Activated CD4-positive, alpha-beta T cell treated with anti-CD3 and anti-CD28 coated beads for 24 hours (primary cell): ENCODE measurements at places on chromosomes 12 and 14.

- DNase-seq = no peak
These were observed 49.3 kb downstream of the FOXN3 start for GRCh38 chr14:89367779-89368120.

DNA sequence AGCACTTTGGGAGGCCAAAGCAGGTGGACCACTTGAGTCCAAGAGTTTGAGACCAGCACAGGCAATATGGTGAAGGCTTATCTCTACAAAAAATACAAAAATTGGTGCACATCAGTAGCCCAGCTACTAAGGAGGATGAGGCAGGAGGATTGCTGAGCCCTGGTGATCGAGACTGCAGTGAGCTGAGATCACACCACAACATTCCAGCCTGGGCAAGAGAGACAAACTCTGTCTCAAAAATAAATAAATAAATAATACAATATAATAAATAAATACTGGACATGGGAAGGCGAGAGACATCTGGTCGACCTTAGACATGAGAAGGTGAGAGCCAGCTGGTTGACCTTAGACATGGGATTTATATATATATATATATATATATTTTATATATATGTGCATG is 119.8 kb upstream of the SLC38A4 start:
- DNase-seq = no peak

DNA sequence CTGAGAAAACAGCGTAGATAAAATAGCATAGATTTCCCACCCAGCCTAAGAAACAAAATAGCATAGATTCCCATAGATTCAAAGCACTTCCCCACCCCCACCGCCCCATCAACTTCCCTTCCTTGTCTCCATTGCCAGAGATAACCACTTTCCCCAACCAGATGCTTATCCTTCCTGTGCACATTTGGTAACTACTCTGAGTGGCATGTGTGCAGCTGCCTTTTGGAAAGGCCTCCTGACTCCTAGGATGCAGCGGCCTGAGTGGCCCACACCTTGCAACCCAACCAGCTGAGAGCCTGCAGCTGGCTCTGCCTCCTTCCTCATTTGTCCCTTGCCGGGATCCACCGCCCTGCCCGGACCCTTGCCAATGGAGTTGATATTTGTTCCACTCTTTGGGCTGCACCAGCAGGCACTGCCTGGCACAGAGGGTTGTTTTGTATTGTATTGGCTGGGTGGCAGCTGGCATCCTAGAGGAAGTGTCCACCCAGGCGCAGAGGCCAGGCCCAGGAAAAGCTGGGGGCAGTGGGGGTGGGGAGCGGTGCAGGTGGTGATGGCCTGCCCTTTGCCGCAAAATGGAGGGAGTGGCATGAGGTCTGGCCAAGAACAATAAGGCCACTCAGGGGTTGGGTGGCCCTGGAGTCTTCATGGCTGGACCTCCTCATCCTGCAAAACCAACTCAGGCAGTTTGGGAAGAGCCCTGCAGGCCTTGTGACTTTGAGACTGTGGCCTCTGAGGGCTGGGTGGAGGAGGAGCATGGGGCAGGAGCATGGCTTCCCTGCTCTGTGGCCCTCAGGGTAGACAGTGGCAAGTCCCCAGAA is 4.9 kb downstream of the SLC48A1 start:
- no peak for DNase-seq

DNA sequence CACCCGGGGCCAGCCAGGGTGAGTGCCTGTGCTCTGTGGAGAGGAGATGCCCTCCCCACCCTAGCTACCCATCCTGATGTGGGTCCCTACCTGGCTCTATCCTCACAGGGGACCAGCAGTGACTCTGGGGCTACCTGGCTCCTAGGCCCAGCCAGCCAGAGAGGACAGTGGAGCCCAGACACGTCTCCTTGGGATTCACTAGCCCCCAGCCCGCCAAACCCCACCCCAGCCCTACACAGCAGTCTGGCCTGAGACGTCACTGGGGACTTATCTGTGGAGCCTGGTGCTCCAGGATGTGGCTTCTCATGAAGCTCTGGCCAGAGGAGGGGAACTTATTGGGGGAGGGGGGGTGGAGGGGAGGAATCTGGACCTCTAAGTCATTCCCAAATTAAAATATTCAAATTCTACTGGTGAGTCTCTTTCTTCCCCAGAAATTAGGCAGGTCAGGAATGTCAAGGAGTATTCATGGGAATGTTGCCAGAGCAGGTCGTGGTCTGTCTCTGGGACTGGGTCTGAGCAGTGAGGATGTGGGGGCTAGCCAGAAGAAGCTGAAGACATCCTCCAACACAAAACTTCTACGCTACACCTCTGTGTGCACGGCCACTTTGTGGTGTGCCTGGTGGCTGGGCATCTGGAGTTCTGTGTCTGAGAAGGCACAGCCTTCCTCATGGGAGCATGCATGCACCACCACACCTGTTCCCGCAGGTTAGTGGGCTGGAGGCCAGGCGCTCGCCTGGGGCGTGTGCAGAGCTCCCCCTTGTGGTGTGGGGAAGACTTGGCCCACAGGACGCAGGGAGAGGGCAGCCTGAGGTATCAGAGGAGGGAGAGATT is 2.7 kb downstream of the CMTM5 start:
- peak; percentile 49 for DNase-seq

- DNase-seq = no peak
These were observed 16.0 kb upstream of the ENDOU start for GRCh38 chr12:47741340-47741703.

GRCh38 chr14:96649327-96649601 is 147.1 kb downstream of the PAPOLA start:
- DNase-seq = no peak

- no peak for DNase-seq
These were observed 30.4 kb upstream of the FKBP4 start for GRCh38 chr12:2764398-2764797.

DNA sequence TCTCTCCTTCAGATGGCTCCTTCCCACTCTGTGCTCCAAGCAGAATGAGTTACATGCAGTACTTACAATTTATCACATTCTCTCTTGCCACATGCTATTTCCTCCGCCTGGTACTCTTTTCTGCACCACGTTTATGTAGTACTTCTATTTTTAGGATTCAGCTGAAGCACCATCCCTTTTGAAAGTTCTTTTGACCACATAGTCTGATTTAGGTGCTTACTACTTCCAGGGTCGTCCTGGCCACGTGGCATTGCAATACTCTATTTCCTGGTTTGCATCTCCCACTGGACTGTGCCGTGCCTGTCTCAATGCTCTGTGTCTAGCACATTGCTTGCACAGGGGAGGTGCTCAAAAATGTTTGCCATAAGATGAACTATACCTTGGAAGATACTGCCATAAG is 16.3 kb upstream of the TBC1D30 start:
- DNase-seq = no peak

- no peak for DNase-seq
These were observed 9.0 kb downstream of the CHPT1 start for GRCh38 chr12:101706403-101706802.

- DNase-seq = no peak
These were observed 64.8 kb upstream of the TMEM260 start for GRCh38 chr14:56514663-56515371.

GRCh38 chr12:5094551-5094950 is 50.9 kb downstream of the KCNA5 start:
- DNase-seq = no peak

DNA sequence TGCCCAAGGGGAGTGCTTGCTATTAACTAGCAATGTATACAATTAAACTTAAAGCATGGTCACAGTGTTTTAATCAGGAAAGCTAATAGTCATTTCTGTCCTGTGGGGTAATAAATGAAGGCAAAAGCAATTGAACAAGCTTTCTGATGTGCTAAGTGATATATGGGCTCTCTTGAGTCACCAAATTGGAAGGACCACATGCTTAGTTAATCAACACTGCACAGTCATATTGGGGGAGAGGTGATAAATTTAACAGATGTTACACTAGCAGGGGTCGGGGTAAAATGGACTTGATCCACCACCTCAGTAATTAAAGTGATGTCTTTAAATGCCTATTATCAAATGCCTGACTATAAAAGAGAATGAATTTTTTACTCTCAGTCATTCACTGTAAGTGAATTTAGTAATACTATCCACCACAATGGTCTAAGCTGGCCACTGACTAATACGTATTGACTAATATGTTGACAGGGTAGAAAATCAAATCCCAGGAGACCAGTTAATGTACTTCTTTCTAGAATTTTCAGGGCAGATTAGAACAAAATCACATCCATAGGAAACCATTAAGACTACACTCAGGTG is 736.3 kb downstream of the RPS29 start:
- DNase-seq = no peak

DNA sequence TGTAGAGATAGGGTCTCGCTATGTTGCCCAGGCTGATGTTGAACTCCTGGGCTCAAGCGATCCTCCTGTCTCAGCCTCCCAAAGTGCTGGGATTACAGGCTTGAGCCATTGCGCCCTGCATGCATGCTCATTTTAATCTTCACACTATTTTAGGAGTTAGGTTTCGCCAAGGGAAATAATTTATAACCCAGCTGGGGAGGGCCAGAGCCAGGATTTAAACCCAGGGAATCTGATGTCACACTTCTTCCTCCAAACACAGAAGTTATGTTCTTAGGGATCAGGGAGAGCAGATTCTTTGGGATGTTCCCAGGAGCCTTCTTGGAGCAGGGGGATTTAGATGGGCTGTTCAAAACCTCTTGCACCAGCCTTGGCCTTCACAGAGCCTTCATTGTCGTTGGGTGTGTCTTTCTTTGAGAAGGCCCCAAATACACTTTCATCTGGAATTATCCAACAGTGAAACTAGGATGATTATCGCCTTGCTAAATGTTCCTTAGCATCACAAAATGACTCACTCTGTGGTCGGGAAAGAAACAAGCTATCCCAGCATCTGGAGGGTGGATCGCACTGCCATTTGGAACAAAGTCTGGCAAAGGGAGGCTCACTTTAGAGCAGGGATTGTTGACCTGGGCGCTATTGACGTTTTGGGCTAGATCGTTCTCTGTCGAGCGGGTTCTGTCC is 8.2 kb upstream of the PPP1CC start:
- DNase-seq = no peak

DNA sequence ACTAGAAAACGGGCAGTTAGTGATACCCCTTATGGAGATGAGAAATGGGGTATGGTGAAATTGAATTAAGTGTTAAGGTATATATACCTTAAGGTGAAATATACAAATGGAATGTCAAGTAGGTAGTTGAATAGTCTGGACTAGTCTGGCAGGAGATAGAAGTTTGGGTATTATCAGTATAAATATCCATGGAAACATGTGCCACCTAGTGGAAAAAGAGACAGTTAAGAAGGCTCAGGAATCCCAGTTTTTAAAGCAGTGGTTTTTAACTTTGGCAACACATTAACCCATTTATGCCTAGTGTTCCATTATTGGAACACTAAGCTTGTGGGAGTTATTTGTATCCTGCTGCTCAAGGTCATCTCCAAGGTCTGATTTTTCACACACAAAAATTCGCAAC is 38.6 kb upstream of the TPH2 start:
- no peak for DNase-seq

DNA sequence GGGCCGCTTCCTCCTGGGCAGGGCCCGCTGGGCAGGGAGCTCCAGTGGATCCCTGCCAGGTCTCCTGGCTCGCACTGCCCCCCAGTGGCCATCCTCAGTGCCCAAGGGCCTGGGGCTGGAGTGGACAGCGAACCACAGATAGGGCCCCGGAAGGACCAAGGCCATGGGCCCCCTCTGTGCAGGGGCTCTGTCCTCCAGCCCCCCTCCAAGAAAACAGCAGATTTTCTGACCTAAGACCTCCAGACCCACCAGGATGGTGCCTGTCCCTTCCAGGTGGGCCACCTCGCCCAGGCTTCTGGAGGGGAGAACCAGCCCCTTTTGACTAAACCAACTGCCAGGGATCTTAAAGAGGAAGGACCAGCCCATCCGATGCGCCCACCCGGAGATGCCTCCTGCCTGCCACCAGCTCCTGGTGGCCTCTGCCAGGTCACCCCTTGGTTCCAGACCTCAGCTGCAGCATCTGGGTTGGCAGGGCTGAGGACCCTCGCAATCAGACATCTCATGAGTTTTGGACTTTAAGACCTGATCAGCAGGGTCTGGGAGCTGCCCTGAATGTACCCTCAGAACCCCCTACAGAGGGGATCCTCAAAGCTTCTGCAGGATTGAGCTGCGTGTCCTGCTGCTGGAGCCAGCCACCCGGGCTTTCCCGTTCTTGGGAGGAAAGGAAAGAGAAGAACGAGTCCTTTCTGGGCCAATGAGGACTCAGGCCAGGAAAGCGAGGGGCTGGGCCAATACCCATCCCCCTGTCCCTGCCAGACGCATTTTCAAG is 325.8 kb upstream of the DIO3 start:
- peak; percentile 27 for DNase-seq

- no peak for DNase-seq
These were observed 3.0 kb downstream of the TRMT5 start for GRCh38 chr14:60977847-60978246.

- no peak for DNase-seq
These were observed 13.8 kb downstream of the KITLG start for GRCh38 chr12:88566430-88566829.

DNA sequence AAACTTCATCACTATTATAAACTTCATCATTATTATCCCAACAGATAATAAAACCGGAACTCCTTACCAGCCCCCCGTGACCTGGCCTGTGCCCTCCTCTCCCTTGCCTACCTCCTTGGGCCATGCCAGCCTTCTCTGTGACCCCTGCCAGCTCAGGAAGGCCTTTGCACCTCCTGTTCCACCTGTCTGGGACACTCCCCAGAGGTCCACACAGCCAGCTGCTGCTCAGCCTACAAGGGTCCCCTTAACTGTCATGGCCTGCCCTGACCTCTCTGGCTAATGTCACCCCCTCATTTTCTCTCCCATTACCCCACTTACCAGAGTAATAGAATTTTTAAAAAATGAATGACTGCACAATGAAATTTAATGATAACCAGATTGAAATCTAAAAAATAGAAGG is 121.0 kb downstream of the NCOR2 start:
- DNase-seq = no peak

GRCh38 chr14:98334186-98334585 is 937.8 kb downstream of the BCL11B start:
- DNase-seq = no peak

DNA sequence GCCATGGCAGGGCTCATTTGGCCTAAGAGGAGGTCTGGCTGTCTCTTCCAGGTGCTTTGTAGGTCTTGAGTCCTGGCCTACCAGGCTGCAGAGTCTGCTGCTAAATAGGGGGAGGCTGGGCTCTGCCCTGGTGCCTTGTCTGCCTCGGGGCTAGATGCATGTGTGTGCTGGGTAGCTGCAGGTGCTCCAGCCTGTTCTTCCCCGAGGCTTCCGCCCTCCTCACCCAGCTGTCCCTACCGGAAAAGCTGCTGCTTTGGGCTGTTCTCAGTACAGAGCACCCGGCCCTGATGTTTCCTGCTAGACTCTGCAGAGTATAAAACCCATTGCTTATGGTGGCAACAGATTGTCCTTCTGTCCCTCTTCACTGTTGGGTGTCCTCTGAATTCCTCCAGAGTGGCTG is 37.7 kb downstream of the RAB35 start:
- no peak for DNase-seq

DNA sequence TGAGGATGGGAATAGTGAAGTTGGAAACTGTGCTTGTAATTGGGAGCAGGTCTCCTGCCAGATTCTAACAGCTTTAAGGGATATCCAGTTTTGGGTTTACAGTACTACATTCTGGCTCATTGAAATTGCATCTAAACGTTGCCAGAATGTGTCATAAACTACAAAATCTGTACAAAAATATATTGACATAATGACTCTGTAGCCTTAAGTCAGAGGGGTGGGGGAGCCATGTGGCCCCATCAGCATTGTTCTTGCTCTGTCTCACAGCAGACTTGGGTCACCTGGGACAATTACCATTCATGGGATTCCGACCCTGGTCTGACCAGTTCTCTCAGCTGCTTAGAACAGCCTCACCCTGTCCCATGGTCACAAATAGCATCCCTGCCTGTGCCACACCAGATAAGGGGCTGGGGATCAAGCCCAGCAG is 43.3 kb upstream of the MED13L start:
- no peak for DNase-seq
